Glutamatergic neuron (in vitro differentiated cells): ENCODE measurements at places on chromosomes 4 and X. TPM values are rescaled to one million over a fixed set of nuclear protein-coding genes. Genes with fewer than 3 reads are reported as not detected.

LRP2BP gene
- 1.1 TPM for total RNA-seq

PRRG1 gene
- total RNA-seq: 4.4 TPM

FAM47B gene
- total RNA-seq: not detected

GNRHR gene
- total RNA-seq: not detected

POLN gene
- total RNA-seq: 6.8 TPM
